H7 (cell line): ENCODE measurements at places on chromosomes 4 and X. TPM values are rescaled to one million over a fixed set of nuclear protein-coding genes. Genes with fewer than 3 reads are reported as not detected.
A peak's percentile ranks its signal among the peaks of the same experiment; 100 is the strongest.

The BDH2 gene
- 39.0 and 54.9 TPM in 2 replicates for total RNA-seq

The ARMCX1 gene
- total RNA-seq = 27.0 and 33.0 TPM in 2 replicates

GRCh38 chr4:99209671-99210070 lies 9.4 kb downstream of the ADH6 start:
- no peak for DNase-seq

- DNase-seq = no peak
Measured at GRCh38 chr4:110816367-110816766, 193.5 kb upstream of the PITX2 start.

DNA sequence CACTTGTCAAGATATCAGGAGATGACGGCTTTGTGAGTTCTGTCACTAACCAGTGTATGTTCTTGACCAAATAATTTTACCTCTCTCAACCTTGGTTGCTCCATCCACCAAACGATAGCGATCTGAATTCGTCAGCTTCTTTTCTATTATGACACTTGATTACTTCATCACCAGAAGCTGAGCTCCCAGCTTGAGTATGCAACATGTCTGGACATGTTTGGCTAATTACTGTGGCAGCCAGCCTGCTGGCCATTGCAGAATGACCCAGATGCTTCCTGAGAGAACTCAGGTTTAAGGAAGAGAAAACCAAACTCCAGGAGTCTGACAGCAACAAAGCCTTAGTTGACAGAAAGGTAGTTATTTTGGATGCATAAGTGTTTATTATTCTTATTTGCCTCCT lies 46.4 kb upstream of the PARM1 start:
- no peak for DNase-seq

- no peak for DNase-seq
Measured at GRCh38 chr4:125650557-125650956, 335.8 kb downstream of the FAT4 start.

DNA sequence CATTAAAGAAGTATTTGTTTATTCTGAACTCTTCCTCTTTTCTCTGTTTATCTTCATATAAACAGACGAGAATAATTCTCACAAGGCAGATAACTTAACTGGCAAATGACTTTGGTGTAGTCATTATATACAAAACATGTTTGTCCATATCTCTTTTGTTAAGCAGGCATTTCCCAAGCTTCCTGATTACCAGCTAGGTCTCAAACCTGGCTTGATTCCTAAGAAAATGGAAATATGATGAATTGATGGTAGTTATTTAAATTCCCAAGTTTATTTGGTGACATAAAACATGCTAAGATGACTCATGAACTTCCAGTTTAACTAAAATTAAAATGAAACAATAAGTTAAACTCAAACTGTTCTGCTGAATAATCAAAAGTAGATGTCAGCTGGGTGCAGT lies 96.8 kb downstream of the ARSJ start:
- DNase-seq = no peak

- no peak for DNase-seq
Measured at GRCh38 chrX:130267956-130268448, 697 bp downstream of the ZNF280C start.

DNA sequence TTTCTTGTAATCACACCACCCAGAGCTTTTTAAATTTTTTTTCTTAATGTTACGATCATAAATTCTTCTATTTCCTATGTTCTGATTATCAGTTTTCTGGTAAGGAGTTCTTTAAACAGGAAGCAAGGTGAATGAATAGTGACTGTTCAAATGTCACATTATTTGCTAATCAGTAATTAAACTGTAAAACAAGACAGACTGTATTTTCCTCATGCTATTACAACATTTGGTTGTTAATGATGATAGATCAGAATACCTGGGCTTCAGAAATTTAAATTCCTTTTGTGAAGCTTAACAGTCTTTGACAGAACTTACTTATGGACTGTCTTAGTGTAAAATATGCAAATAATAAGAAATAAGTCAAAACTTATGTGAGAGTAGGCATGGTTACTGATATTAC lies 41.4 kb downstream of the CLCN3 start:
- DNase-seq = no peak

GRCh38 chr4:40300371-40301162 lies 34.6 kb upstream of the CHRNA9 start:
- DNase-seq = no peak

- peak; percentile 43 for DNase-seq
Measured at GRCh38 chr4:103934178-103934789, 214.5 kb upstream of the TACR3 start.

DNA sequence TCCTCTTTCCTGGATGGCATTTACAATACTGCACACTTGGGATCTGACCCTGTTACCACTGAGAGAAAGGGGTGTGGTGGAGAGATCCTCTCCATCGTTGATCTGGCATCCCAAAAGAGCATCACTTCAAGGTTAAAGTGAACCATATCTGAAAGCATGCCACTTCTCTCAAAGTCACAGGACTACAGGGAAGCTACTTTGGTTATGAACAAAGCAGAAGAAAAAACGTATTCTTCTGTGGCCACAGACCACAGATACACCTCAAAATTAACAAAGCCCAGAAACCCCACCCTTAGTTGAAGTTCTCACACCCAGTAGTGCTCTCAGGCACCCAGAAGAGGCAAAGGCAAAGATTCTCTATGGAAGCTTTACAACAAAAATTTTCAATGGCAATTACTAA lies 108.3 kb downstream of the JADE1 start:
- no peak for DNase-seq

DNA sequence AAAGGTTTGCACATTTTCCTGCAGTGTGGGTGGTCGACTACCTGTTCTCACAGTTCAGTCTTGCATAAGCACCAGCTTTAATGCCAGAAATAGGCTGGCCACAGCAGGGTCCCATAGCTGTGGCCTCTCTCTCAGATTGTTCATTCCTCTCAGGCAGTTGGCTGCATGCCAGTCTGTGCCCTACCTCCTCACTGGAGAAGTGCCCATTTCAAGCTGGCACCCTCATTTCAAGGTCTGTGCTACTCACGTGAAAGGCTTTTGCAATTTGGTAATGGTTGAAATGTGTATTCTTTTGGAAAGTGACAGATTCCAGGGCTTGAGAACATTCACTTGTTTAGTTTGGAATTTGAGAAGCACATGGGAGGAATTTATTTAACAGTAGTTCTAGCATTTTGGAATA lies 28.9 kb upstream of the MTMR1 start:
- DNase-seq = no peak

DNA sequence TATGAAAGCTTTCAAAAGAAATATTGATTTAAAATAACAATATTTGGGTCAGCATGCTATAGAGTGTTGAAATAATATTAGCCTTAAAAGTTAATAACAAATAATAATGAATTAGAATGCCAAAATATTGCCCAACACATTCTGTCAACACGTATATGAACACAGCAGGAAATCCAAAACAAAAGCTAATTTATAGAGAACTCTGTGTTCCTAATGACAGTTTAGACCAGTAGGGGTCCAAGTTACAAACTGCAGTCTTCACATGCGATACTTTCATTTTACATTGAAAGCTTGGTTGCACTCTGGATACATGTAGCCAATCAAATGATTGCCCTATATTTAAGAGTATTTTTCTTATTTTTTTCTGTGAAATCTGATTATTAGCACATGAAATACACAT lies 274.4 kb downstream of the DCTD start:
- DNase-seq = no peak
